ENCODE measurements at places on chromosomes 7 and 10.

DNA sequence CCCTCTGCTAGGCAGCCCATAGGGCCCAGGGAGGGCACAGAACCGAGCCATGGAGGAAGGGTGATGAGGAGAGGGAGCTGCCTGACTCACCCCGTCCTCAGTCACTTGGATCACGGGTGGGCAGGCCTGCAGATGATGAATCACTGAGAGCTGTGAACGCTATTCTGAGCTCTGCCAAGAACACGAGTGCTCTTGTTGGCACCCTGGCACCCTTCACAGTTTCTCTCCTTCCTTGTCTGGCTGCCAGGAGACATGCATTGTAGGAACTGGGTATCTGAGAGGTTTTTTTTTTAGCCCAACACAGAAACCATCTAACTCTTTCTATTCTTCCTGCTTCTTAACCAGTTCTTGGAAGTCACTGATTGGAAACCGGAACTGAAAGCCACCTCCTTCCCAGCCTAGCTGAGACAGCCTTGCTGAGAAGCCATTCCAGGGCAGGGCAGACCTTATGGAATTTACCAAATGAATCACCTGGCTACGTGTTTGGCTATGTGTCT is 82.1 kb downstream of the SLC37A3 start:
- no peak for DNase-seq

DNA sequence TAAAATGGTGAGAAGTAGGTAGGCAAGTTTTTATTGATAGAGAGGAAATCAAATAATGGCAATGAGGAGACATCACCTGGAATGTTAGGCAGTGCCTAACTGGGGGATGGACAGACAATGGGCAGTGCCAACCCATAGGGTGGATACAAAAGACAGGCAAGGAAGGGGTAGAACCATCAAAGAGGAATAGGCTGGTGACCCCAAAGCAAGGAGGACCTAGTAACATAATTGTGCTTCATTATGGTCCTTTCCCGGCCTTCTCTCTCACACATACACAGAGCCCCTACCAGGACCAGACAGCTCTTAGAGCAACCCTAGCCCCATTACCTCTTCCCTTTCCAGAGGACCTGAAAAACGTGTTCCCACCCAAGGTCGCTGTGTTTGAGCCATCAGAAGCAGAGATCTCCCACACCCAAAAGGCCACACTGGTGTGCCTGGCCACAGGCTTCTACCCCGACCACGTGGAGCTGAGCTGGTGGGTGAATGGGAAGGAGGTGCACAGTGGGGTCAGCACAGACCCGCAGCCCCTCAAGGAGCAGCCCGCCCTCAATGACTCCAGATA is 30.0 kb downstream of the PRSS2 start:
- no peak for DNase-seq

DNA sequence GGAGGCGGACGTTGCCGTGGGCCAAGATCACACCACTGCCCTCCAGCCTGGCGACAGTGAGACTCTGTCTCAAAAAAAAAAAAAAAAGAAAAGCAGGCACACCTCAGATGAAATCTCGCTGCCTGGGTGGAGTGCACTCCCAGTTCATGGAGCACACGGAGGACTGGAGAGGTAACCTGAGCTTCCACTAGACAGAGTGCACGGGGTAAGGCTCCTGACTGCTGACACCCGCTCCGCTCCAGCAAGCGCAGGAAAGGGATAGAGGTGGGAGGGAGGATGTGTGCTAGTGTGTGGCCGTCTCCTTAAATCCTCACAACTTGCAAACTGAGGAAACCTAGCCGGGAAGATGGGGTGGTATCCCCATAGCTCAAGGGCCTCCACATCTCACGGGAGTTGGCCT is 50.8 kb downstream of the FAM53B start:
- DNase-seq, result no peak

DNA sequence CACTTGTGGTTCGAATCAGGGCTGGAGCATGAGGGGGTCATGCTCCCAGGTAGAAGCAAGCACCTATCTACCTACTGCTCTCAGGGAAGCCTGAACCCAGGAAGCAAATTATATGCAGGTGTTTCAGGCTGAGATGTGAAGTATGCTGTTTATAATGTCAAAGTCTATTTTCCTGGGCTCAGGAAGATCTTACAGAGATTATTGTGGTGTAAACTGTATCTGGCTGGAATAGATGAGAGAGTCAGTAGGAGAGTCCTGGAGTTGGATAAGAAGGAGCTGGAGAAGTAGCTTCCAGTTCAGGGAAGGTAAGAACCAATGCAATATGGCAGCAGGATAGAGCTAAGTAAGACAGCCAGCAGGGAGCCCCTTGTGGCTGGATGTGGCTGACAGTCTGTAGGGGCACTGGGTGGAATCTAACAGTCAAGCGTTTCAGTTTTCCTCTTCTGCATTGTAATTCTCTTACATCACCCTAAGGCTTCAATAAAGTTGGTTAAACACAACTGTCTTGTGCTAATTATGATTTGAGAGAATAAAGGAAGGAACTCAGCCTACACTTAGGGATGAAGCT is 105.9 kb upstream of the EEPD1 start:
- no peak for DNase-seq

DNA sequence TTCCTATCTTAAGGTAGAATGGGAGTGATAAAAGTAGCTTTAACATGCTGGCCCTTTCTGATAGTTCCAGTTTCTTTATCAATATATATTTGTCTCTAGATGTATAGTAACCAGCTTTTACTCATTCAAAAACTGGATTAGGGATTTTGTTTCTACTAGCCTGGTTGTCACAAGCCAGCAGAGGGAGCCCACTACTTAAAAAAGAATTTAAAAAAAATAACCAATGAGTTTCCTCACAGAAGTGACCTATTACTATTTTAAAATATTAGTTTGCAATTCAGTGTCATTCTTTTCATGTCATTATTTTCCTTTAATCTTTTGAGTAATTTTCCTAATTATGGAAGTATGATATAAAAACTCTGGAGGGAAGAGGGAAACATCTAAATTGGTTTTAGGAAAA is 142.1 kb downstream of the PHTF2 start:
- no peak for DNase-seq

DNA sequence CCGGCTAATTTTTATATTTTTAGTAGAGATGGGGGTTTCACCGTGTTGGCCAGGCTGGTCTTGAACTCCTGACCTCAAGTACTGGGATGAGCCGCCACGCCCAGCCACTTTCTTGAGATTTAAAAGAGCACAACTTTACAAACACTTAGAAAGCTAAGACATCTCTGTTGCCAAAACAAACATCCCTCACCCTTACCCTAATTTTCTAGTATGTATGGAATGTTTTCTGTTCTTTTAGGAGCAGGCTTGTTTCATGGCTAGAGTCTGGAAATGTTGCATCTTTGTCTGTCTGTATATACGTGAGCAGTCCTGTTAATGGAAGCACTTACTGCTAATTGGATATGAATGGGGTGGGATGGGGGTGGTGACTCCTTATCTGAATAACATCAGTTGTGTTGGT is 2.9 kb downstream of the OLAH start:
- DNase-seq, result no peak

DNA sequence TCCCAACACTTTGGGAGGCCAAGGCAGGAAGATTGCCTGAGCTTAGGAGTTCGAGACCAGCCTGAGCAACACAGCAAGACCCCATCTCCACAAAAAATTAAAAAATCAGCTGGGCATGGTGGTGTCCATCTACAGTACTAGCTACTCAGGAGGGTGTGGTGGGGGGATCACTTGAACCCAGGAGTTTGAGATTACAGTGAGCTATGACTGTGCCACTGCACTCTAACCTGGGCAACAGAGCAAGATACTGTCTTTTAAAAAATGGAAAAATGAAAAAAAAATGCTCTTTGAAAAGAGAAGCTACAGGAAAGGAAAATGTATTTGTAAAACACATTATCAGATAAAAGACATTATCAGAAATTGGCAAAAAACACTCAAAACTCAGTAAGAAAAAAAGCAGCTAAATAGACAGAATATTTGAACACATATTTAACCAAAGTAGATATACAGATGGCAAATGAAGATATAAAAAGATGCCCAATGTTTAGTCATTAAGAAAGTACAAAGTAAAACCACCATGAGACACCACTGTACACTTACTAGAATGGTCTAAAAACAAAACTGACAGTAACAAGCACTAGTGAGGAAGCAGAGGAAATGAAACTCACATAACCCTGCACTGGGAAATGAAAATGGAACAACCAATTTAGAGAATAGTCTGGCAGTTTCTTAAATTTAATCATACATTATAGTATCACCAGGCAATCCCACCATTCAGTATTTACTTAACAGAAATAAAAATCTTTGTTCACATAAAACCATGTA is 40.5 kb downstream of the NRBF2 start:
- DNase-seq, result no peak

DNA sequence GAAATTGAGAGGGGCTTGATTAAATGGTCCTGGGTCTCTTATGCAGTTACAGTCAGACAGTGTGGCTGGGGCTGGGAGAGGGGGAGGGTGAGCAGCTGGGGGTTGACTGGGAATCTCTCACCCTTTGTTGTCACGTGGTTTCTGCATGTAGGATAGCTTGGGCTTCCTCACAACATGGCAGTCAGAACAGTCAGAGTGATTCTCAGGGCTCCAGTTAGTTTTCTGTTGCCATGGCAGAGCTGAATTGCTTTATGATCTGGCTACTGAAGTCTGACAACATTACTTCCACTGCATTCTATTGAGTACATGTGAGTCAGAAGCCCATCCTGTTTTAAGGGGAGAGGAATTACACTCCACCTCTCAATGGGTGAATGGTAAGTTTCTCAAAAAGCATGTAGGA is 102.7 kb downstream of the WDR11 start:
- no peak for DNase-seq

GRCh38 chr10:132671228-132672154 is 114.5 kb downstream of the NKX6-2 start:
- no peak for DNase-seq

- no peak for DNase-seq
Measured at GRCh38 chr7:140358412-140359051, 39.8 kb downstream of the SLC37A3 start.

DNA sequence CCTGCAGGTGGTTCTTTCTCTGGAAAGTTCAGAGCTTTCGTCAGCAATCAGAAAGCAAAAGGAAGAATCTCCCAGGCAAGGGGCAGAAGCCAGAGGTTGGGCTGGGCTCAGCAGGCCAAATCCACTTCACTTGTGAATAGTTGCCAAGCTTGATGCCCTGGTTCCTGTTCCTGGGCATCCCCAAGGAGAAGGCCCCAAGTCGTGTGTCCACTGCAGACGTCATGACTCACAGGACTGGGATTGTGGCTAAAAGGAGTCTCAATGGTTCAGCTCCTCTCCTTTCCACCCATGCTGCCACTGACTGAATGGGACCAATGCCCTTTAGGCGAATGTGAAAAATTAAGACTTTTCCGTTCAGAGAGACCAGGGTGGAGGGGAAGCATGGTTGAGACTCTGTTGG is 38.6 kb upstream of the TRIM8 start:
- DNase-seq, result no peak

GRCh38 chr10:122446668-122447423 is 7.6 kb upstream of the ARMS2 start:
- no peak for DNase-seq

DNA sequence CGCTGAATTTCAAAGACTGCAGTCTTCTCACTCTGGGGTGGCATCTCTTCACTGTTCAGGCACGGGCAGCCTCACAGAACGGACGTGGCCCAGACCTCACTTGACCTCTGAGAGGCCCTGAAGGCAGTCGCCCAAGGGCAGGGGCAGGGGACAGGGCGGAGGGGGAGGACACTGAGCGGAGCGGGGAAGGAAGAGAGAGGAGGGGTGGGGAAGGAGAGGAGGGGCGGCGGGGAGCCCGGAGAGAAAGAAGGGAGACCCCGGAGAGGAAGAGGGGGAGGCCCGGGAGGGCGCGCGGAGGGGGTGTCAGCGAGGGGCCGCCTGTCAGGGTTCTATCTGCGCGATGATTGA is 58.7 kb upstream of the COMTD1 start:
- DNase-seq, result no peak

DNA sequence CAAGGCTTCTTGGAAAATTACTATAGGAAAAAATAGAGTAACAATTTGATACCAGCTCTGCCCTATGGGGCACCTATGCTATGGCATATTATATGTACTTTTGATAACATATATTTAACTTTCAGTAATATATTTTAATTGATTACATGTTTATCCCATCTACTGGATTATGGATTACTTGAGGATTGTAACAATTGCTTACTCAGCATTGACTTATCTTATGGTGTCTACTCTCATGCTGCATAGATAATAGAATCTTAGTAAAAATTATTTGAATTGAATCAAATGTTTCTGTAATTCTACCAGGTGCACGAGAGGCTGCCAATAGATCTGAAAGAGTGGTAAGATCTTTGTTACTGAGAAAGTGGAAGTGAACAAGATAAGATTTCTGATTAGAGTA is 57.8 kb upstream of the CALCR start:
- DNase-seq, result no peak

DNA sequence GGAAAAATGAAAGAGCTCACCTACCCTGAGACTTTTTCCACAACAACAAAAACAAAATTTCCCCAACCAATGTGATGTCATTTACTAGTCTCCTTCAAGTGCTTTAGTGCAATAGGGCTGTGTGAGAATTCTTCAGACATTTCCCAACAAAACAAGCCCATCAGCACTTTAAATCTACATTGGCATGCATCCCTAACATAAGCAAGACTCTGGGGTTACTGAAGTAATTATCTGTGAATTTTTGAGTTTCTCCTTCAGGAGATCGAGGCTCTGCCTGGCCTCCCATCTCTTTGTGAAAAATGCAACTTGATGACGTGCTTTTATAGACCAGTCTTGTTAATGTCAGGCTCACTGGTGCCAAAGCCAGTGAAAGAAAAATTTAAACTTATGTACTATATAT is 255.6 kb downstream of the GFRA1 start:
- DNase-seq, result no peak
